ENCODE measurements at places on chromosomes 5 and 9.

GRCh38 chr5:110169461-110169860, 479.7 kb downstream of the MAN2A1 start:
- DNase-seq: no peak

DNA sequence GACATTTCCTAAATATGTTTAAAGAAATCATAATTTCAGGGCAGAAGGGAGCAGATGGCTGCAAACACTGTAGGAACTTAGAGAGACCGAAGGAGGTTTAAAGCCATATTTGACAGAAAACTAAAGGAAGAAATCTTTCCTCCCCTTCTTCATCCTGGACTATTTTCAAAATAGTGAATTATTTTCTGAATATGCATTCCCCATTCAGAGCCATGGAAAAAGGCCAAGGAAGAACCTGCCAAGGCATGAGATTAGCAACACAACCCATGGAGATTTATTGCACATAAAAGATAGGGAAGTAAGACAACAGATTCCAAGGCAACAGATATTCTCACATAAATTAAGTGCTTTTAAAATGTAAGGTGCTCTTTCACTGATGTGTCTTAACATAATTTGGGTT, 233.3 kb upstream of the ADAMTS16 start:
- no peak for DNase-seq

GRCh38 chr9:92846662-92847145, 31.1 kb downstream of the ZNF484 start:
- no peak for DNase-seq

- no peak for DNase-seq
These were observed 512.6 kb downstream of the BNC2 start for GRCh38 chr9:16357828-16358227.

DNA sequence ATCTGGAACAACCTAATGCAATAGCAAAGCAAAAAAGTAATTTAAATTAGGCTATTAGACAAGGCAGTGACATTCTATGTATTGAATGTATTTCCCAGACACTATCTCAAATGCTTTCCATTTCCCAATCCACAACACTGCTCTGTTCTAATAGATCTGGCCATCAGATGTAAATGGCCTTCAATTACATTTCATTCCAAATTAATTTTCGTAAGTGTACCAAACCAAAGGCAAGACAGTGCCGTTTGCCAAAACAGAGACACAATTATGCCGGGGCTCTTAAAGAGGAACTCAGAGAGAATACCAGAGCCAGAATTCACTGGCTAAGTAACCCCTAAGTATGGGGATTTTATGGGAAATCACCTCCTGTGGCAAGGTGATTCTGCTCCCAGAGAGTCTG, 63.1 kb downstream of the GNAQ start:
- DNase-seq: no peak

DNA sequence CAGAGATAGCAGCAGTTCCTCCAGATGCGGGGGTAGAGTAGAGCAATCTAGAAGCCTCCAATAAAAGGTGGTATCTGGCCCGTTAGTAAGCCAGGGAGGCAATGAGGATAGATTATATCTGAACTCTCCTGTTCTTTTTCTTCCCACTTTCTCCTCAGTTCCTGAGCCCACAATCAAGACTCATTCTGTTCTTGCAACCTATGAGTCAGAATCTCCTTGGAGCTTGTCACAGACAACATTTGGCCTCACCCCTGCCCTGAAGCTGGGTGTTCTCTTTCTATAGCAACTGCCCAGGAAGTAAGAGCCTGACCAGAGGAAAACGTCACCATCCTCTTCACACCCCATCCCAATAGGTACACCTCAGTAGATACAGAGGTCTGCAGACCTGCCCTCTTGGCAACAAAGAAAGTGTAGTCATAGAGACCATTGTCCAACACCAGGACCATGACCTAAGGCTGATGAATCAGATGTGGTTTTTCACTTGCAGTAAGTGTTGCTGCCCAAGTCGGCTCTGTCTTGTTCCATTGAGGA, 76.3 kb upstream of the PCA3 start:
- no peak for DNase-seq

DNA sequence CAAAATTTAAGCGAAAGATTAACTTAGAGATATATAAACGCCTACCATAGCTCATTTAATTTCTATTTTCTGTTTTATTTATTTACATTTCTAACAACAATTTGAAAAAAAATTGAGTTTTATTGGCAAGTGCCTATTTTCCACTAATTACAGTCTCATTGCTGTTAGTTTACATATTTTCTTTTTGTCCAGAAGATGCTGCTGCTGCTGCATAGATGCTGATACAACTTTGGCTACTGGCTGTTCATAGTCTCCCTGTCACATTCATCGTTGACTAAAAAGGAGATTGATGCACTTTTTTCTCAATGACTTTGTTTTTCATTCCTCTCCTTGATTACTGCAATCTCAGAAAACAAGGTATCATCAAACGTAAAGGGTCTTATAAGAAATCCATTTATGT, 235.4 kb downstream of the CDH9 start:
- no peak for DNase-seq

GRCh38 chr9:131982671-131983239, 96.9 kb downstream of the MED27 start:
- no peak for DNase-seq

GRCh38 chr5:132687995-132688394, 14.2 kb downstream of the IL4 start:
- no peak for DNase-seq

DNA sequence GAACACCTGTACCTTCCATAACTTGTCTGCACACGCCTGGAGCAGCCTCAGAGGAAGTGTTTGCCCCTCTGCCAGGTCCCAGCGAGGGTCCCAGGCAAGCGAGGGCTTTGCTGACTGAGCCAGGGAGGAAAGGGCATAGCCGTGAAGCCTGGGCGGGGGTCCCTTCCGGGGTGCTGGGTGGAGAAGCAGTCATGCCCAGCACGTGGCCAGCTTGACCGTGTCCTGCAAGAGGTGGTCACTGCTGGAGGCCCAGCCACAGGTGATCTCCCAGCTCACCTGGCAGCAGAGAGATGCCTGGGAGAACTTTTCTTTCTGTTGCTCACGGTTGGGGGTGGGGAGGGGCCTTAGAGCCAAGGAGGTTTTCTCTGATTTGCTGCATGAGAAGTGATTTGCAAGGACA, 195.3 kb downstream of the CACNA1B start:
- no peak for DNase-seq

DNA sequence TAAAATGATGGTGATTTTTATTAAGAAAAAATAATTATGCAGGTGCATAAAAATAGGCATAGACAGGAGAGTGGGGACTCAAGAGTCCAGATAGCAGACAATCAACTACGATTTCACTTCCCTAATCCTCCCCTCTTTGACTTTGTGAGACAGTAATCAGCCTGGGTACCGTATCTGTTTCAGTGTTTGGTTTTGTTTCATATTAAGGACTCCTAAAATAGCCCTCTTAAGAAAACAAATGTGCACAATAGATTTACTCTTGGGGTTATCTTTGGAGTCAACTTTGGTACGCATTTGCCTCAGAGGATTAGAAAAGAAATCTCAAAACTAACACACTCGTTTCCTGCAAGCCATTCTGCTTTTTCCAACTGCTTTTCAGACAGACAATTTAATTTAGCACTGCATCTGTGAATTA, 96.3 kb downstream of the ZNF608 start:
- no peak for DNase-seq

DNA sequence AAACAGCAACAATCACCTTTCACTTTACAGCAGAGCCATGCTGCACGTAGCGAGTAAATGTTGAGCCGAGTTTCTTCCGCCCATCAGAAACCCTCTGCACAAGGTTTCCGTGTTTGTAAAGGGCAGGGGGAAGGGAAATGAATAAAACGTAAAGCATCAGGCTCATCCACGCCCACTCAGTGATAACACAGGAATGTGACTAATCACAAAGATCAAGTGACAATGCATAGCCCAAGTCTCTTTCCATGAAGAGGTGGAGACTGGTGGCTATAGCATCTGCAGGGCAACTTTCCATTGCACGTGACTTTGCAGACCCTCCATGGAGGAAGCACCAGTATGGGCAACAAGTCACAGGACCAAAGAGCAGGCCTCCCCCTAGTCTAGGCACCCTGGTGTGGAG, 56.6 kb downstream of the CAMSAP1 start:
- DNase-seq: no peak

- DNase-seq: no peak
These were observed 5.3 kb downstream of the NSA2 start for GRCh38 chr5:74772359-74772758.

DNA sequence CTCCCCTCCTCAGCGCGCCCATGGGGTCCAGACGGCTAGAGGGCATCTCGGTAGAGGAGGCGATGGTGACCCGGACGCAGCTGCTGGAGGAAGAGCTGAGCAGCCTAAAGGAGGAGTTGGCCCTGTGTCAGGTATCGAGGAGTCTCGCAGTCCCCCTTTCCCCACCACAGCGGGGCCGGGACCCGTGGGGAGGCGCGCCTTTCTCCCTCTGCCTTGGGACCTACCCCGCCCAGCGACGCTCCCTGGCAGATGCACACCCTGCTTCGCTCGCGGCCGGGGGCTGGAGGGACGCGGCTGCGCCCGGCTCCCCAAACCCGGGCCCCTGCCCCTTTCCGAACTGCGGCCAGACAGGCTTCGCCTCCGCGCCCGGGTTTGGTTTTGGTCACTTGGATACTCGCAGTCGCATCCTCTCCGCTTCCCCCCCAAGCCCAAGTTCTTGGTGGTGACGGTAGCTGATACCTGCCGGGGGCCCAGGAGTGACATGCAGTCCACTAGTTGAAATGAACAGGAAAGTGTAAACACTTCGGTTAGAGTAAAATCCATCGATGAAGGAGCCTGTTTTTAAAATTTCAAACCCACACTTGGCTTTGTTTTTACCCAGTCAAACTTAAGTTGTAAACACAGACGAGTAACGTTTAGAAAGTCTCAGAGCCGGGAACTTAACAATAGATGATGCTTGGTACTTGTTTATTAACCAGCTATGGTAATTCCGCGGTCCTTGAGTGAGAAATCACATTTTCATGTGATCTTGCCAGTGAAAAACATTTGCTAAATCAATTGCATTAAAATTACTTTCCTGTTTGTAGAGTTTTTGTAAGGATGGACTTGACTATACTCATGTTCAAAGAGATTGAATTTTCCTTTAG, 688 bp downstream of the CNTLN start:
- DNase-seq: peak; percentile 48

- no peak for DNase-seq
These were observed 179.7 kb upstream of the ISL1 start for GRCh38 chr5:51203598-51203997.

- peak; percentile 45 for DNase-seq
These were observed 39.5 kb upstream of the SLC12A7 start for GRCh38 chr5:1151316-1151715.

GRCh38 chr5:57446966-57447365, 35.6 kb downstream of the ACTBL2 start:
- DNase-seq: no peak

DNA sequence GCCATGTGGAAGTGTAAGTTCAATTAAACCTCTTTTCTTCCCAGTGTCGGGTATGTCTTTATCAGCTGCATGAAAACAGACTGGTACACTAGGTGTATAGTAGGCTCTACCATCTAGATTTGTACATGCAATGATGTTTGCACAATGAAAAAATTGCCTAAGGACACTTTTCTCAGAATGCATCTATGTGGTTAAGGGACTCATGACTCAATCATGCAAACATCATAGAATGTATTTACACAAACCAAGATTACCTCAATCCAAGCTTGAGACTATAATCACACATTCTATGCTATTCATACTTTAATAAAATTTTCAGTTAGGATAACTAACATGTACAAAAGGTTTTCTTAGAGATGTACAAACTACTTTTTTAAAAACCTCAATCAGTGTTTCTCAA, 1164.5 kb downstream of the CDH12 start:
- DNase-seq: no peak

GRCh38 chr5:171308453-171309275, at the start of gene TLX3:
Gene TLX3 (plus strand): TSS chr5:171309248. CDS start chr5:171309366, 118 bp downstream.
- DNase-seq: no peak

DNA sequence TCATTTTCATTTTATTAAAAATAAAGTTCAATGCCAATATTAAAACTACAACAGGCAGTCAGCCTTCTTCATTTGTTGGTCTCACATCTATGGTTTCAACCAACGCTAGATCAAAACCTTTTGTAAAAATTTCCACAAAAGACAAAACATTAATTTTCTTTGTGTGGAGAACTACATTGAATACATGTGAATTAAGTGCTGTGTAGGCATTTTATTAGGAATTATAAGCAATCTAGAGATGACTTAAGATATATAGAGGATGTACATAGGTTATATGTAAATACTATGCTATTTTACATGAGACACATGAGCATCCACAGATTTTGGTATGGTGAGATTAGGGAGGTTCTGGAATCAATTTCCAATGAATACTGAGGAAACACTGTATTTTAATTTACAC, 94.2 kb downstream of the CYLC2 start:
- no peak for DNase-seq

All from NCI-H774 (cell line).